Prostate gland (tissue), 2 donors: ENCODE measurements at places on chromosomes 16 and 17. TPM values are rescaled to one million over a fixed set of nuclear protein-coding genes. Genes with fewer than 3 reads are reported as not detected.

GRCh38 chr17:73564843-73565242 lies 79.4 kb downstream of the SDK2 start:
- H3K36me3 ChIP-seq, result no peaks in the 10 kb centered on the region
- H3K27me3 ChIP-seq, result no peaks in the 10 kb centered on the region
- peak overlapping the region; percentile 56 for H3K27ac ChIP-seq
- DNase-seq, result peak; percentile 75

DNA sequence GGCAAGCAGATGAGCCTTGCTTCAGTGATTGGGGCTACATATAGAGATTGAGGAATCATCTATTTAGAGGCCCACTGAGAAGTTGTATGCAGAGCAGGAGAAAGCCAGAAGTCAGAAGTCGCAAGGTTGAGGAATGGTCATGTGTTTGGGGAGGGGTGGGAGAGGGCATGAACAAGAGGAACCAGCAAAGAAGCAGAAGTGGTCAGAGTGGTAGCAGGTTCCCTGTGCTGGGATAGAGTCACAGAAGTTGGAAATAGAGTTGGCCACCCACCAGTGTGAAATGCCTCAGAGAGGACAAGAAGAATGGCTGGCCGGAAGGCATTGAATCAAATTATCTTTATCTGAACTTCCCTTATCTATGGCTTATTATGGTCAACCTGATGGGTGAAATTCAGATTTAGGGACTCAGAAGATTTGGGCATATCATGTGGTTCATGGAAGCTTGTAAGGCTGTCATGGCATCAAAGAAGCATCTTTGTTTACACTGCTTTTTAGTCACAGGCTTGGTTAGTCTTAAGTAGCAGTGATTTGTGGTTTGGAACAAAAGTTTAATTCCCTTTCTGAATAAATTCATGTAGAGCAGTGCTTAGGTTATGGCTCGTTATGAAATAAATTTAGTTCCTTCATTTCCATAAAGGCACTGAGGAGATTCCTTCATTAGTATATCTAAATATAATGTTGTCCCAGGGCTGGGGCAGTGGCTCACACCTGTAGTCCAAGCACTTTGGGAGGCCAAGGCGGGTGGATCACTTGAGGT lies 19.7 kb downstream of the MAP3K3 start:
- H3K27me3 ChIP-seq, result no peaks in the 10 kb centered on the region
- H3K36me3 ChIP-seq, result no peaks in the 10 kb centered on the region
- DNase-seq, result no peak
- H3K4me3 ChIP-seq, result no peak overlapping the region
- no peak overlapping the region for H3K27ac ChIP-seq

OR4D2 gene
- total RNA-seq, result not detected

WSCD1 gene
- total RNA-seq, result 4.1 TPM

- H3K27ac ChIP-seq, result no peak overlapping the region
- H3K4me1 ChIP-seq, result peaks cover 6% of the 10 kb centered on the region
- no peaks in the 10 kb centered on the region for H3K27me3 ChIP-seq
- DNase-seq, result no peak
- H3K36me3 ChIP-seq, result no peaks in the 10 kb centered on the region
Measured at GRCh38 chr16:80984124-80984892, 22.4 kb downstream of the CMC2 start.
